Stimulated activated CD4-positive, alpha-beta T cell treated with anti-CD3 and anti-CD28 coated beads, TNF-alpha, amount 100 ng/mL, for 1 hour (primary cell): ENCODE measurements at places on chromosomes 11 and 22.

DNA sequence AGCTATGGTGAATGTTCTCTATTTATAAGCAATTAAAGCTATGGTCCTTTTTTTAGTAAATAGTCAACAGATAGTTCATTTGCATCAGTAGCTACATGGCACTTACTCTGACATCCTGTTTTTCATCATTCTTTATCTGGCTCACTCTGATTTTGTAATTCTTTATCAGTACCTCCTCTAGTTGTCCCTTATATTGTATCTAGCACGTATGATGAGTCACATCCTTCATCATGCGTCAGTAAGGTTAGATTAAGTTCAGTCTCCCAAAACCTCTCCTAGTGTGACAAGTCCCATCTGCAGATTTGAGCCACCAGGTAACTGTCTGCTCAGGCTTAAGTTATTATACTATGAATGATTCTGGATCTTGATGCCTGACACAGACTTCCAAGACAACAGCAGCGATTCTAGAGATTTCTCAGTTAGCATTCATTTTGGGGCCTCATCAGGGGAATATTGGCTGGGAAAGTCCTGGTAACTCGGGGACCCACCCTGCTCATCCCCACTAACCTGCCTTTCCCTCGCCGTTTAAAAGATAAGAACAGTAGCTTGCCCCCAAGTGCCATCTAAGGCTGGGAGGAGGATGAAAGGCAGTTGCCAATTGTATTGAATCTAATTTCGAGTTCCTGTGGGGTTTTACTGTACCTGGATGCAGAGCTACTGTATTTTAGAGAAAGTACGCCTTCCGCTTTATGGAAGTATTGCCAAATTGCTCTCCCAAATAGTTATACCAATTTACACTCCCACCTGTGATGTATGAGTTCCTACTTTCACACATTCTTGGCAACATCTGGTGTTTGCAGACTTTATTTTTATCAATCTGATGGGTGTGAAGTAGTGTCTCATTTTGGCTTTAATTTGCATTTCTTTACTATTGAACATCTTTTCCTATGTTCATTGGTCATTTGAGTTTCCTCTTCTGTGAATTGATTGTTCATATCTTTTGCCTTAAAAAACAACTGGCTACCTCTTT lies 55.9 kb downstream of the ZC3H12C start:
- DNase-seq = no peak

GRCh38 chr11:35323076-35323868 lies 96.1 kb downstream of the SLC1A2 start:
- DNase-seq = no peak

DNA sequence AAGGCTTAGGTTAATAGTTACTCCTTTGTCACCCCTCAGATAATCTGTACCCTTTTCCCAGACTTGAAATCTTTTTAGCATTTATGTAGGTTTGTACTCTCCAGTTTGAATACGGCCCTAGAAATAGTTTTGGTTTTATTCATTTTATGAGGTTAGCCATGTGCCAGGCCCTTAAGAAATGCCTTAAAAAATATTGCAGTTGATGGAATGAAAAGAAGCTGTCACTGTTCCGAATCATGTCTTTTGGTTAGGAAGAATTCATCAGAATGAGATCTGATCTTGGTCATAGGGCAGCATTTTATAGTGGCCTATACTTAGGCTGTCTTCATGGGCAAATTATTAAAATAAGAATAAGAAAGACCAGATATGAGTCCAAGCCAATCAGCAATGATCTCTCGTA lies 14.8 kb upstream of the PRSS23 start:
- DNase-seq = no peak

GRCh38 chr11:33893711-33894397 lies 2.0 kb upstream of the LMO2 start:
- no peak for DNase-seq

DNA sequence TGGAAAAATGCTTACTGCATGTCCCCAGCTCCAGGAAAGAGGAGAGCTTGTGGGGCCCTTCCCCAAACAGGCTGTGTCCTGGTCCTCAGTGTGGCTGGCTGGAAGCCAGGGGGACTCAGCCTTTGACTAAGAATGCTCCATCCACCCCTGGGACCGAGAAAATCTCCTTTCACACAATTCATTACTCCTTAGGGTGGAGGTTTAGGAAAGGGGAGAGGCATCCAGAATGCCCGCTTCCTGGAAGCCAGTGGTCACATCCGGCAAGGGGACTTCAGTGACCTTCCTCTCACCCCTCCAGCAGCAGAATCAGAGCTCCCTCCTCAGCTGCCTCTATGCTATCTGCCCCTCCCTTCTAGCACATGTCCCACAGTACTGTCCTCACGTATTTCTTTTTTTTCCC lies 21.9 kb downstream of the ATG16L2 start:
- no peak for DNase-seq
